Activated naive CD4-positive, alpha-beta T cell treated with anti-CD3 and anti-CD28 coated beads, Interleukin-2, amount 50 U/mL, for 72 hours (primary cell): ENCODE measurements at places on chromosomes 5 and 9. TPM values are rescaled to one million over a fixed set of nuclear protein-coding genes. Genes with fewer than 3 reads are reported as not detected.

Gene SCGB3A2
- total RNA-seq, result not detected

DNA sequence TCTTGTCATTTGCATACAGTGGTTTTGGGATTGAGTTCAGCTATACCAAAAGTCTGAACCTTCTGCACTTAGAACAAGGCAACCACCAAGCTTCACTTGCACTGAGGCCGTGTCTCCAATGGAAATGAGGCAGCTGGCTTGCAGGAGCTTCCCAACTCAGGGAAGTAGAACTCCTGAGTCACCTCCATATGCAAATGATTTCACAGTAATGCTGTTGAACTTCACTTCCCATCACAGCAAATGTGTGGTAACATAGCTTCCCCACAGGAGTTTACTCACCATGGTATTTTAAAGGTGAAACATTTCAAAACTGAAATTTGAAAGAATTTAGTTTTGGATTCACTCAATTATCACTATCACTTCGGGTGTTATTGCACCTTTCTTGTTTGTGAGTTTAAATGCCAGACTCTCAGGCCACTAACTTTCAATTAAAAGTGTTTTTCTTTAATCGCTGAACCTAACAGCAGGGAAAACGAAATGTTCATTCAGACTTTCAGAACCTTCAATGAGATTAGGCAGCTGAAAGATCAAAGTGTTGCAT, 9.0 kb downstream of the CD274 start:
- DNase-seq, result peak; percentile 62

- DNase-seq, result no peak
These were observed 27.4 kb upstream of the KIF4B start for GRCh38 chr5:154986151-154986550.

Gene JAK2
- total RNA-seq, result 16.4 TPM

DNA sequence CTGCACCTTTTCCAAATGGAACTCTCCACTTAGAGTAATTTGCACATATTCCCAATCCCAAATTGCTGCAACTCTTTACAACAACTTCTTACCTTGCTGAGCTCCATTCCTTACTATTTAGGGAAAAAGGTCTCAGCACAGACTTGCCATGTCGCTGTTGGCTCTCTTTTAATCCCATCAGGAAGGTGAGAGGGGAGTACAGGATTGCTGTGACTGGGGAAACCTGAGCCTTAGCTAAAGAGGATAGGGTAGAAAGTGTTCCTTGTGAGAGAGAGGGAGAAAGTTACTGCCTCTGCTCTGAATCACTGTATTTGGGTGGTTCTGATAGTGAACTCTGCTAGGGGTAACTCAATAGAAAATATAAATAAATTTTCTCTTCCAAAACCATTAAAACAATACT, 43.7 kb upstream of the GABRA1 start:
- DNase-seq, result no peak

DNA sequence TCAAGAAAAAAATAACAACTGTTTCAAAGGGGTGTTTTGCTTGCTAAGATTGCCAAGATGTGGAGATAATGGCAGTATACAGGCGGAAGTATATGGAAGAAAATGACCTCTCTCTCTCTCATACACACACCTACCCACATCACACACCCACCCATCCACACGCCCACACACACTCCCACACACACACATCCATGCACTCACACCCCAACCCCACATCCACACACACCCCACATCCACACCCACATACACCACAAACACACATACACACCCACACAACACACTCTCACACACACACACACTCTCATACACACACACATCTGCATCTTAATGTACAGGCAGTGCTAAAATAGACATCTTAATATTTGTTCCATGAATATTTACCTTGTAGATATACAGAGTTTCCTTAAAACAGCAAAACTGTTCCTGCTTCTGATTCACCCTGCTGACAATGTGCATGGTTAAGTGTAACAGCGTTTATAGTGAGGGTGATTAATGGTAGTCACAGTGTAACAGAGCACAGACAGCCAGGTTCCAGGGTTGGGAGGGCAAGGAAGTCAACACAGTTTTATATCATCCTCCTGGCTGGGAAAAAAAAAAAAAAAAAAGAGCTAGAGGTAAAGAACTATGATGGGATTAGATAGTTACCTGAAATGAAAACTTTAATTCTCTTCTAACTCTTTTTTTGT, 8.3 kb downstream of the BHMT2 start:
- no peak for DNase-seq

DNA sequence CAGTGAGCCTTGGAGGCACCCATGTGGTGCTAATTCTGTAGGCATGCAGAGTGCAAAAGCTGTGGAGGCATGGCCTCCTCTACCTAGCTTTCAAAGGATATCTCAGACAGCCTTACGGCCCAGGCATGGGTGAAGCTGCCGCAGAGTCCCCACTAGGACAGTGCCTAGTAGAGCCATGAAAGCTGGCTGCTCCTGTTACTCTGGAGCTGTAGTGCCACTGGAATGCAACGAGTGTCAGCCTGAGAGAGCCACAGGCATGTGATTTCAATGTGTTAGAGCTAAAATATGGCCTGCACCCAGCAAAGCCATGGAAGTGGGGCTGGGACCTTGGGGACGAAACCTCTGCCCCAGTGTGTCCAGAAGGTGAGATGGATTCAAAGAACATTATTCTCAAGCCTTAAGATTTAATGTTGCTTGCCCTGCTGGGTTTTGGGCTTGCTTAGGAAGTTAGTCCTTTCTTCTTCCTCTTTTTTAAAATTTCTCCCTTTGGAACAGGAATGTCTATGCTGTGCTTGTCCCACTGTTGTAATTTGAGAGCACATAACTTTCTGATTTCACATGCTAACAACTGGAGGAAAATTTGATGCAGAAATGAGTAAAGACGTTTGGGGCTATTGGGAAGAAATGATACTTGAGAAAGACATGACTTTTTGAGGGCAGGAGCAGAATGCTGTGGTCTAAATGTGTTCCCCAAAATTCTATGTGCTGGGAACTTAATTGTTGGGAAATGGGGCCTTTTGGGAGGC, 298.4 kb downstream of the PSAT1 start:
- no peak for DNase-seq

DNA sequence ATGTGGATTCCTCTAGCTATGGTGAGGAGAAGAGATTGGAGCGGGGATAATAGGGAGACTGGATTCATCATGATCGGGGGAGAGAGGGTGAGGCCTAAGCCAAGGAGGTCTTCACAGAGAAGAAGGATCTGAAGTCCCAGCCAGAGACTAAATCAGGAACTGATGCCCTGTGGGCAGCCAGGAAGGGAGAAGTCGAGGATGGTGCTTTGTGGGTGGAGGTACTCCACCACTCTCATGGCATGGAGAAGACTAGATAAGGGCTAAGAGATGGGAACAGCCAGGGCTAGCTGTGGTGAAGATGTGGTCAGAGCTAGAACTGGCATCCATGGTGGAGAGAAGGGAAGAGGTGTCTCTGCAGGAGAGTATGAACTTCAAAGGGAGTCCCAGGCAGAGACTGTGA, 3.0 kb upstream of the RGS14 start:
- DNase-seq, result no peak

Gene DPP7
- total RNA-seq, result 172 TPM

DNA sequence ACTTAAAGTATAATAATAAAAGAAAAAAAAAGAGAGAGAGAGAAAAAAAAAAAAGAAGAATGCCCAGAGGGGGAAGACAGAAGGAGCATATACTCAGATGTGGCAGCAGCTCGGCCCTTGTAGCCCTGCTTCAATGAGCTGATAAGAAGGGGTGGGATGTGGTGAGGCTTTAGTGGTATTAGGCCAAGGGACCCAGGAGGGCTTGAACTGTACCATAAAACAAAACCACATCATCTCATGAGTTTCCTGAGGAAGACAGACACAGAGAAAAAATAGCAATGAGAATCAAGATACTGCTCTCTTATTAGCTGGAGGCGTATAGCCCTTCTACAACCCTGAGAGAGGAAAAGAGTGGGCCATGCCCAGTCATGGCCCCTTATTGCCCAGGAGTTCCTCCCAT, 72.8 kb downstream of the SLC1A1 start:
- DNase-seq, result no peak

Gene FOXD4L5
- 0.23 TPM for total RNA-seq

DNA sequence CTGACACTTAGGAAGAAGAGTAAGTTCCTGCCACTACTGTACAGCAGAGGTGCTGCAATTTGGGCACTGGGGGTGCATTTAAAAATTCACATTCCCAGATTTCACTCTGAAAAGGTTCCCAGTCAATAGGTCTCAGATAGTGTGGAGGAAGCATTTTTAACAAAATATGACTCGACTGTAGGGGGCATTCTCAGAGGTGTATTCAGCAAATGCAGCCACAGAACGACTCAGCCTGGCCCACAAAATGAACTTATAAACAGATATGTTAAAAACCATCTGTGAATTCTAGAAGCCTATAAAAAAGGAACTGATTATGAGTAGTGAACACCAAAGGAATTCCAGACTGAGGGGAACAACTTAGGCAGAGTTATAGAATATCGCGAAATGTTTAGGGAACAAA, 31.1 kb downstream of the MLLT3 start:
- no peak for DNase-seq
